ENCODE measurements at places on chromosomes 2 and 18.

GRCh38 chr2:173815772-173816171, 149.4 kb downstream of the SP3 start:
- no peak for DNase-seq

DNA sequence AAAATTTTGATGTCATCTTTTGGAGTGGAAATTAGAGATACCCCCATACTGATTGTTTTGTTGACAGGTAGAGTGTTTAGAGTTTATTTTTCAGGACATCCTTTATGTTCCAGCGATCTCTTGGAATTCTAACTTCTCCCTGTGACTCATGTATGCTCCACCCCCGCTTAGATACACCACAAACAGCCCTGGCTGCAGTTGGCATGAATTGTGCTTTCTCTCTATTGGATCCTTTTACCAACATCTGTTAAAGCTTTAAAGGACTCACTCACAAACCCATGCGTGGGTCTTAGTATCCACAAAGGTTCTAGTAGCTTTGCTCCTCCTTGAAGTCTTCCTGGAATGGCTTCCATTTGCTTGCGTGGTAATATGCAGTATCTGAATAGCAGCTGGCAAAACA, 409.5 kb upstream of the POU3F3 start:
- DNase-seq, result no peak

DNA sequence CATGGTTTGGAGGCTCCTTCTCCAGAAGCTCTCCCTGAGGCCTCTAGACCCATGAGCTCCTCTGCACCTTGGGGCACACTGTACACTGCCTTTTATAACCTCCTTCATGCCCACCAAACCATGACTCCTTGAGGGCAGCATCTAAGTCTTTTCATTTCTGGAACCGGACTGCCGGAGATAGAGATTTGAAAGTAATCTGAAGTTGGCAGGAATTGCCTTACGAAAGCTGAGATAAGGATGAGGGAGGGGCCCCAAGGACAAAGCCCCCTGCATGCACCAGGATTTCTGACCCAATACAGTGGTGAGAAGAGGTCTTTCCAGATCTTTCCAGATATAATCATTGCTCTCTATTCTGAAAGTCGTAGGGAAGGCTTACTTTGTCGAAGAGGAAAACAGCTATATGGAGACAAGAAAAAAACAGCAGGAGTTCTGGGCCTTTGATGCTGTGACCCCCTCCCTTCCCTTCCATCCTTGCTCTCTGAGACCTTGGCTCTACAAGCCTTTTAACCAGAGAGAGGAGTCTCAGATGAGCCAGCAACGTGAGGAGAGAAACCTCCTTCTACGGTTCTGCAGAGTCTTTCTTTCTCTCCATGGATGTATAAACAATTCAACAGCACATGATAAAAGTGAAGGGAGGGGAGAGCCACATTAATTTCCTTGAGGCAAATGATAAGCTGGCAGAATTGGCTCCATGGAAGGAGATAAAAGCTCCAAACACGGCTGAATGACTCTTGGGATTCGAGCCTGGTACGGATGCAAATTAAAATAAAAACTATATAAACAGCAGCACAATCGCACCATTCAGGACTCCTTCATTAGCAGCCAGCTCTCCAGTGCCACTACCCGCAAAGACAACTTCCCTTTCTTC, 88.0 kb upstream of the RTN4 start:
- DNase-seq, result no peak

DNA sequence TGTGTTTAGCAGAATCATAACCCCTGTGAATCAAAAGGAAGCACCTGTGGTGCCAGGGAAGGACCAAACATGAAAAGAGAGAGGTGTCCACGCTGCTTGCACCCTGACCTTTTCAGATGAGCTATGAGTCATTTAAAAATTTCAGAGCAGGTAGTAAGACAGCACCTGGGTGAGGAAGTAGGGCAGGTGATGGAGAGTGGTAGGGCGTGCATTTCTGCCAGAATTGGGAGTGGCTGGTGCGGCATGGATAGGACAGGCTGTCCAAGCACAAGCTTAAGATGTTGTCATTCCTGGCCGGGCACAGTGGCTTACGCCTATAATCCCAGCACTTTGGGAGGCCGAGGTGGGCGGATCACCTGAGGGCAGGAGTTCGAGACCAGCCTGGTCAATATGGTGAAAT, 36.8 kb downstream of the NPAS2 start:
- DNase-seq, result no peak

DNA sequence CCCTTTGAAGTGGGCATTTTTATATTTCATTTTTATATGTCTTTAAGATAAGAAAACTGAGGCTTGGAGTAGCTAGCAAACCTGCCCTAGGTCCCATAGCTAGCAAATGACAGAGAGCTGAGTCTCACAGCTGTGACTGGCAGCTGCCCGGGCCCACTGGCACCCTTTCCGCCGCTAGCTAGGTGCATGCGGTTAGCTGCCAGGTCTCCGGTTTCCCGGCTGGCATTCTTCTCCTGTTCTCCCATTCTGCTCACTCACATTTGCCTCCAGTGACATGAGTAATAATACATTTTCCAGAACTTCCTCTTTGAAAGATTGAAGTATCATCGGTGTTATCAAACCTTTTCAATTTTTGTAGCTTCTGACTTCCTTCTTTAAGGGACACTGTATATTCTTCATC, 38.7 kb downstream of the MTCL1 start:
- no peak for DNase-seq

DNA sequence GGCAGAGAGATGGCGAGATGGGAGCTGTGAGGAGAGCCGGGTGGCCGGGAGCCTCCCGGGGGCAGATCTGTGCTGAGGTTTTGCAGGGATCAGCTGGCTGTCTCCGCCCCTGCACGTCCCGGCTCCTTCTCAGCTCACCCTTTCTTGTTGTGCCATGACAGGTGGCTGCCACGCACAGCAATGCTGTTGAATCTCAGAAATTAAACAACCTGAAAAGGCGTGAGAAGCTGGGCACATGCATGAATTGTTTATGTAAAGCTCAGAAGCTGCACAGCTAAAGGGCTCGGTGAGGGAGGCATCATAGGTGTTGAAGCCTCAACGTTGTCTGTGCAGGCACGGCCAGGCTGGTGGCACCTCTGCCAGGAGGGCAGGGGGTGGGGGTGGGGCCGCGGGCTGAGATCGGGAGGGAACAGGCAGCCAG, 858 bp upstream of the RTP5 start:
- DNase-seq, result no peak

DNA sequence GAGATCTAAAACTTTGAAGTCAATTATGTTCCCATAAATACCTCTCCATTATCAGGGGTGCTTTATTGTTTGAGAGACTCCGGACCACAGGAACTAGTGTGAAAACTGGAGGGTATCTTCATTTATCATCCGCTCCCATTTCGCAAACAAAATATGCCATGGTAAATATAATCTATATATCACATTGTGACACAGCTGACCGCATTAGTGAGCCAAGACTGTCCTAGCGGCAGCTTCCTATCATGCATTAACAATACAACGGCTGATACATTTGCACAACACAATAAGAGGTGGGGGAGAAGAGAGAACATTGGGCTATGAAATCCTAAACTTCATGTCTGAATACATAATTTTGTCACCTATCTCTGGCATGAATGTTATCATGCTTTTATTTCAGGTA, 29.5 kb downstream of the BCL11A start:
- no peak for DNase-seq

DNA sequence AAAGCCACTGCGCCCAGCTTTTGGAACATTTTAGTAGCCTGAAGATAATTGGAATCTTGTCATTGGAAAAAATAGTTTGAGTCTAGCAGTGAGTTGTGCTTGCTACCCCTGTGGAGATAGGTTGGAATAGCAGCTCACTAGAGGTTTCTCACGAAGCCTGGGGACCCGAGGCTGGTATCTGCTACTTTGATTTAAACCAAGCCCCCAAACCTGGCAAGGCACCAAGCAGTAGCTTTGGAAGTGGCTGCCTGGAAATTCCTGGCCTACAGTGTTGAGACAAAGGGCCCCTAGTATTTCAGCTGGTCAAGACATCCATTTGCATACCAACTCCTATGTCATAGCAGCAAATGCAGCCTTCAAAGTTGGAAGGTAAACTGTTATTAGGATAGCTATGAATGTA, 42.1 kb downstream of the NOP58 start:
- DNase-seq, result no peak

GRCh38 chr2:145119225-145119624, 599.3 kb upstream of the ZEB2 start:
- no peak for DNase-seq

DNA sequence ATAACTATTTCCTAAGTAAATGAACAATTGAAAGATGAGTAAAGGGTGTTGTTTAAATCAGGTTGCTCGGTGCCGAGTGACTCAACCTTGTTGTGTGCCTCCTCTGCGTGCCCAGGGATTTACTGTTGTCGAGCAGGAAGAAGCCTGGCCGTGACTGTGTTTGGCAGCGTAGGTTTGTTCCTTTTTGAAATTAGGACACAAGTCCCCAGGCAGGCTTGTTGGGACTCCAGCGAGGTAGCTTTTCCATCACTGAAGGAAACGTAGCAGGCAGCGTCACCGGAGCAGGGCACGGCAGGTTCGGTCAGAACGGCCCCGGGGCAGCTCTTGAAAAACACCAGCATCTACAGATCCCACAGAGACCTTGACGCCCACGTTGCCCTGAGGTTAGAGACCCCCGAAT, 48.6 kb downstream of the TMEM18 start:
- no peak for DNase-seq

- DNase-seq, result no peak
Measured at GRCh38 chr2:25043241-25043867, 1.5 kb downstream of the EFR3B start.

DNA sequence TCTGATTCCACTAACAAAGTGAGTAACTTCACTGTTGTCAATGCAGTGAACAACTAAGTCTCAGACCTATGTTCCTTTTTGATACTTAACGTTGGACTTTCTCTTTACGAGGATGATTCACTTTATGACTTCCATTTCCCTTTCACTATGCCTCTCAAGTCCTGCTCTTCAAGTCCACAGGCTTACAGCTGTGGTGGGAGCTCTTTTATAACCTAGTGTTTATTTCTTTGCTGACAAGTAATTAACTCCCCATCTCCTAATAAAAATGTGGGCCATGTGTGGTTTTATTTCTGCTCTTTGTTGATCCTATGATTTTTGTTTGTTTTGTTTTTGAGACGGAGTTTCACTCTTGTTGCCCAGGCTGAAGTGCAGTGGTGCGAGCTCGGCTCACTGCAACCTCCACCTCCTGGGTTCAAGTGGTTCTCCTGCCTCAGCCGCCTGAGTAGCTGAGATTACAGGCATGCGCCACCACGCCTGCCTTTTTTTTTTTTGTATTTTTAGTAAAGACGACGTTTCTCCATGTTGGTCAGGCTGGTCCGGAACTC, 142.1 kb downstream of the USP34 start:
- DNase-seq, result no peak

DNA sequence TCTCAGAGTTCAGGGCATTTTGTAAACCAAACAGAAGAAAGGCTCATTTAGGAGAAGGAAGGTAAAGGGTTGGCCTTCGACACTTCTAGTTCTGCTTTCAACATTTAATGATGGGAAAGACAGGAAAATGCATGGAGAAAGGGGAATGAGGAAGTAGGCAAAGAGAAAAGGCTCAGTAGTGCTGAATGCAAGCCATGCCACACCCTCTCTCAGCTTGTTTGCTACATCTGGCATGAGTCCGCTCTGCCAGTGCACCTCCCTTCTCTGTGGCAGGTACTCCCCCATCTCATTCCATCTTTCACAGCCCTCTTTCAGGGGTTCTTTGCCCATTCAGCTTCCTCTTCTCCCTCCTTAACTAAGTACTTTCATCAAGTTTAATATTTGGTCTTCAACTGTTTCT, 120.9 kb upstream of the ITGB6 start:
- DNase-seq, result no peak

GRCh38 chr2:24919037-24919505, 966 bp downstream of the ADCY3 start:
- no peak for DNase-seq

DNA sequence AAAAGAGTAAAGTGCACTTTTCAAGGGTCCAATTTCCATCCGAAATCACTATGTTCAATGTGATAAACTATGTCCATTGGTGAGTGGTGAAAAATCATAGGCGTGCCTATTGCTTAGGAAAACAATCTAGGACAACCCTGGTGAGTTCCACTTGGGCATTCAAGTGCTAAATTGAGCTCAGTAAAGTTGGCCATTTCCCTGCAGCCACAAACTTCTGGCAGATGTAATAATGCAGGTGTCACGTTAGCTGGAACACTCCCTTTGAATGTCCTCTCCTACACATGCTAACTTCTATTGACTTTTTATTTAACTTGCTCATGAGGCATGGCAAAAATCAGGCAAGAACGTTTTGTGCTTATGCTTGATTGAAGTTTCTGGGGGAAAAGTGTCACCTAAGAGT, 67.1 kb downstream of the CPS1 start:
- no peak for DNase-seq

DNA sequence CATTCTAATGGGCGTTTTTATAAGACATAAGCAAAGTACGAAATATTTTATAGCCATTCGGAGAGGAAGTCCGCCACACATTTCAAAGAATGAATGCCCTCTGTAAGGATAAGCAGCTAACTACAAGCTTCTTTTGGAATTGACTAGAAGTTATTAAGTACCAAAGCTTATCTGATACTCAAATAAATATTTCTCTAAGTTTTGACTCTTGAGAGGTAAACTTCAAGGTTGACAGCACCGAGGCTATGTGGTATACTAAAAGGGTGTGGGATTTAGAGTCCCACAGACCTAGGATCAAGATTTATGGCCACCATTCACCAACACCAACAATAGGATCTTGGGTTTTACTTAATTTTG, 48.1 kb upstream of the MSH2 start:
- DNase-seq, result no peak

DNA sequence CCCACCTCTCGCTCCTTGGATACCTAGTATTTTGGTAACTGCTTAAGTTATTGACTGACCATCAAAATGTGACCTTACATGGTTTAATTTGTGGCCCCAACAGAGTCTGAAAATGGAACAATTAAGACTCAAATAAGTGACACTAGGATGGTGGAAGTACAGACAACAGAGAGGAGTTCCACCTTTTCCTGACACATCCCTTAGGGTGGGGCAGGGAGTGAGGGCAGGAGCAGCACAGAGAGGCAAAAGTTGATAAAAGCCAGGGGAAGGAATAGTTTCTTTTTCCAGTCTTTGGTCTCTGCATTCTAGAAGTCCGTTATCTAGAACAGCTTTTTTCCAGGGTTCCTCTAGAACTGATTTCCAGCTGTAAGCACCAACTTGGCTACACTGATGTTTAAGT, 32.2 kb downstream of the FTCDNL1 start:
- no peak for DNase-seq

GRCh38 chr2:200397785-200398184, 91.3 kb downstream of the SPATS2L start:
- DNase-seq, result no peak

DNA sequence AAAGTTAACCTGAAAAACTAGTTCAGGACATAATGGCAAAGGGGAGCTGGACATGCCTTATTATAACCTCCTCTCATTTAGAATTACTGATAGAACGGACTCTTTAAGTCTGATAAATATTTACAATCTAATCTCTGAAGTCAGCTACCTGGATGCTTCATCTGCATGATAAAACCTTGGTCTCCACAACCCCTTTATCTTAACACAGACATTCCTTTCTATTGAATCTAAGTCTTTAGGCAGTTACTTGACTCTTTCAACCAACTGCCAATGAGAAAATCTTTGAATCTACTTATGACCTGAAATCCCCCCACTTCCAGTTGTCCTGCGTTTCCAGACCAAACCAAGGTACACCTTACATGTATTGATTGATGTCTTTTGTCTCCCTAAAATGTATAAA, 191.2 kb upstream of the LRRTM4 start:
- no peak for DNase-seq

GRCh38 chr2:100257939-100258338, 64.4 kb downstream of the LONRF2 start:
- no peak for DNase-seq

- DNase-seq, result no peak
Measured at GRCh38 chr18:44876755-44877154, 196.1 kb downstream of the SETBP1 start.

Measured in spinal cord (tissue), 10 donors.